ENCODE measurements at places on chromosomes 5 and 9. TPM values are rescaled to one million over a fixed set of nuclear protein-coding genes. Genes with fewer than 3 reads are reported as not detected.

GRCh38 chr5:168528521-168529373, at the start of gene FBLL1:
TSS of gene FBLL1 (plus strand) at chr5:168529305. CDS start at chr5:168529505, 200 bp downstream.
- no peak for DNase-seq

GRCh38 chr9:72427801-72428200, 62.8 kb upstream of the ZFAND5 start:
- DNase-seq = no peak

GRCh38 chr9:78971540-78971939, 600.2 kb upstream of the TLE4 start:
- no peak for DNase-seq

GRCh38 chr5:143359869-143360268, 43.6 kb downstream of the NR3C1 start:
- DNase-seq = no peak

- no peak for DNase-seq
Observed at GRCh38 chr5:154513669-154514084, 35.6 kb upstream of the HAND1 start.

- no peak for DNase-seq
Observed at GRCh38 chr5:119063579-119064379, 7.1 kb upstream of the DMXL1 start.

- peak; percentile 78 for DNase-seq
Observed at GRCh38 chr9:87662808-87663528, 63.0 kb upstream of the CTSL start.

- no peak for DNase-seq
Observed at GRCh38 chr5:15654779-15655178, 154.8 kb downstream of the FBXL7 start.

MCCC2 gene
- total RNA-seq = 86.2 TPM

- DNase-seq = no peak
Observed at GRCh38 chr9:112789891-112790774, 39.6 kb downstream of the SNX30 start.

GRCh38 chr5:638501-639252, 26.5 kb downstream of the CEP72 start:
- no peak for DNase-seq

- DNase-seq = no peak
Observed at GRCh38 chr9:92467511-92467910, 14.8 kb downstream of the ASPN start.

DNA sequence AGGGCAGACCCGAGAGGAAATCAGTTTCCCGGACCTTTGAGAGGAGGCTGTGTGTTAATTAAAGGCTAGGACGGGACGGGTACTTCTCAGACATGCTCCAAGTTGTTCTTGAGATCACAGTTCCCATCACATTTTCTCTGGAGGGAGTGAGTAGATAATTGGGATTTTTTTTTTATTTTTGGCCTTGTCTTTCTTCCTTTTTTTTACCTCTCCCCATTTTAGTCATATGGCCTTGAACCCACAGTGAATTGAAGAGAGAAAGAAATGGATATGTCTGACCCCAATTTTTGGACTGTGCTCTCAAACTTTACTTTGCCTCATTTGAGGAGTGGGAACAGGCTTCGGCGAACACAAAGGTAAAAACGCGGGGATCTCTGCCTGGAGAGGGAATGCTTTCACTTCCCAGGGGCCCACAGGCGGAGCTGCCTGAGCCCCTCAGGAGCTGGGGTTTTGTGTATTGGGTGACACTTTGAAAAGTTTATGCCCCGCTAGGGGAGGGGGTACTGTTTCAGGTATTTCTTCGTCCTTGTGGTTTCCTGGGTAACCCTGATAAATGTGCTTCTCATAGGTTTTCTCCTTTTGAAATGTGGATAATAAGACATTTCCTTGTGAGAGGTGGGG, 191.8 kb downstream of the CD180 start:
- no peak for DNase-seq

DNA sequence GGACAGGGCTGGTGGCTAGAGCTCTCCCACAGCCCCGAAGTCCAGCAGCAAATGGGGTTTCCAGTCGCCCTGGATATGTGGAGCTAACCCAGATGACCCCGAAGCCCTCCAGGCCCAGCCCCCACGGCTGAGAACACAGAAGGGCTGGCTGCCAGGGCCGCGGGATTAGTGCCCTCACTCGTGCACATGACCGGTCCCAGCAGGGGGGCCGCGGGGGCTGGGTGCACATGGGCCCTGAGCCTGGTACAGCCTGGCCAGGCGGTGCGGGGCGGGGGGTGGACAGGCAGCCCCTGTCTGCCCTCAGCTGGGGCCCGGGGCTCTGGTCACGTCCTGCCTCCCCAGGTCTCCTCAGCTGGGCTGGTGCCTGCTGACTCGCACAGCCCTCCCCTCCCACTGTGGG, 5.9 kb downstream of the SSNA1 start:
- DNase-seq = peak; percentile 71

DNA sequence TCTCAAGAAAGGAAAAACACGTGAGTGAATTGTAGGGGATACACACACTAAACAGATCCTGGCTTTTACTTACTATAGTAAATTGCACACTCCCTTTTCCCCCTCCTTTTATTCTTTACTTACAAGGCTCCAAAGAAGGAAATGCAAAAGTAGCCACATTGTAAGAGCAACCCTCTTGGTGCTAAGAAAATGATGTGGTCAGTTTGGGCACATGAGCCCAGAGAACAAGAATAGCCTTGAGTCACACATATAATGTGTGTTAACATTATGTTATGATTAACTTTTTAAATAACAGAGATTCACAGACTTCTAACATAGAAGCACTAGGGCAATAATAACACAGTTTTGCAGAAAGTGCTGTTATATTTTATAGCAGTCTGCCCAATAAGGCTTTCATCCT, 48.5 kb downstream of the PCSK5 start:
- DNase-seq = no peak

DNA sequence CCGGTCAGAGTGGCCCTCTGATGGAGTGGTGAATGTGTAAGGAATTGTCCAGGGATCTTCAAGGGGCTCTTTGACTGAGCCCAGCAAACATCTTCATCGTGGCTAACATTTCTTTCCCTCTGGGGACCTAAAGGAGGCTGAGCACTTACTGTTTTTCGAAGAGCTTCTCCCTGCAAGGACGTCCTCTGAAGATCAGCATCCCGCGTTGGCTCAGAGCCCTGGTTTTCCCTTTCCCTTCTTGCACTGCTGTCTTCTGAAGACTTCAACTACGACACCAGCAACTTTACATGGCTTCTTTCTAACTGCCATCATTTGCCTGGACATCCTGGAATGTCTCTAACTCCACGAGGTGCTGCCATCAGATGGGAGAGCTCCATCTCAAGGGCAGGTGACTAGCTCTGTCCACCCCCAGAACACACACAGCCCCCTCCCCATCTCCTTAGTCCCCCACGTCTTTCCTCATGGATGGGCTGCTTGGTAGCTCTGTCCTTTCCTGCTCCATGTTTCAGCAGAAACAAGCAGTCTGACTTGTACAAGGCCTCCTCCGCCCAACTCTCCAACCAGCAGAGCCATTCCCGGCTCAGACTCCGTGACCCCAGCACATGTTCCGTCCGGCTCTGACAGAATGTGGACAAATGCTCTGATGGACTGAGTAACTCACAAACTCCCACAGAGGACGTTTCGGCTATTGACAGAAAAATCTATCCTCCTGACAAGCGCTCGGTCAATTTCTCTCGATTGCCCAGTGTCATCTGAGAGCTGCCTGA, 17.1 kb downstream of the SHB start:
- no peak for DNase-seq

CTSV gene
- 0.15 TPM for total RNA-seq

IL4 gene
- not detected for total RNA-seq
